ENCODE measurements at places on chromosomes 11 and 22. TPM values are rescaled to one million over a fixed set of nuclear protein-coding genes. Genes with fewer than 3 reads are reported as not detected.
A peak's percentile ranks its signal among the peaks of the same experiment; 100 is the strongest.

GRCh38 chr22:46573781-46574437, 36.5 kb upstream of the CELSR1 start:
- no peak for DNase-seq

The IFITM1 gene
- 149 TPM for total RNA-seq

The MUC6 gene
- total RNA-seq = not detected

The YPEL1 gene
- total RNA-seq = 6.9 TPM

DNA sequence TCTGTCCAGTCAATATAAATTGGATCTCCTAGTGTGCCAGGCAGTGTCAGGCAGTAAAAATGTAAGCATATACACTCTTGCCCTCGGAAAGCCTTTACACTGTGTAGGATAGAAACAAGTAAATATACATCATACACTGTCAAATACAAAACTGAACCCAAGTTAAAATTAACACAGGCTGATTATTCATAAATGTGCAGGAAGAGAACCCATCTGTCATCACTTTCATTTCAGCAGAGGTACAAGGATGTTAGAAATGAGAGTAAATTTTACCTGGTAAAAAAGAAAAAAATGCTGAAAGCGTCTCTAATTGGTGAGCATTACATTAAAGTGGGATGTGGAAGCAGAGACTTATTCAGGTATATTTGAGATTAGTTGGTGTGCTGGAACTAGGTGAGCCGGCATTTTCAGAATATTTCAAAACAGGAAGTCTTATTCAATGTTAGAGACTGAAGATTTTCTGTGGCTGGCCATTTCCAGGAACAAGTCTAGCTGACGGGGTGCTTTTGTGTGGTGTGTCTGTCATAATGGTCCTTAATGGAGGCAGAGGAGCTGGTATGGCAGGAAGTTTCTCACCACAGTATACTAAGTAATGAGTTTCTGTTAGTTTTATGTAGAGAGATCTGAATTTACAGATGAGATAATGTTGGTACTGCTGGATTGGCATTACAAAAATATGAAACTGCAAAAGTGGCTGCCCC, 192.6 kb downstream of the CASP12 start:
- DNase-seq = no peak

- no peak for DNase-seq
These were observed 8.7 kb upstream of the CLPB start for GRCh38 chr11:72443016-72443415.

DNA sequence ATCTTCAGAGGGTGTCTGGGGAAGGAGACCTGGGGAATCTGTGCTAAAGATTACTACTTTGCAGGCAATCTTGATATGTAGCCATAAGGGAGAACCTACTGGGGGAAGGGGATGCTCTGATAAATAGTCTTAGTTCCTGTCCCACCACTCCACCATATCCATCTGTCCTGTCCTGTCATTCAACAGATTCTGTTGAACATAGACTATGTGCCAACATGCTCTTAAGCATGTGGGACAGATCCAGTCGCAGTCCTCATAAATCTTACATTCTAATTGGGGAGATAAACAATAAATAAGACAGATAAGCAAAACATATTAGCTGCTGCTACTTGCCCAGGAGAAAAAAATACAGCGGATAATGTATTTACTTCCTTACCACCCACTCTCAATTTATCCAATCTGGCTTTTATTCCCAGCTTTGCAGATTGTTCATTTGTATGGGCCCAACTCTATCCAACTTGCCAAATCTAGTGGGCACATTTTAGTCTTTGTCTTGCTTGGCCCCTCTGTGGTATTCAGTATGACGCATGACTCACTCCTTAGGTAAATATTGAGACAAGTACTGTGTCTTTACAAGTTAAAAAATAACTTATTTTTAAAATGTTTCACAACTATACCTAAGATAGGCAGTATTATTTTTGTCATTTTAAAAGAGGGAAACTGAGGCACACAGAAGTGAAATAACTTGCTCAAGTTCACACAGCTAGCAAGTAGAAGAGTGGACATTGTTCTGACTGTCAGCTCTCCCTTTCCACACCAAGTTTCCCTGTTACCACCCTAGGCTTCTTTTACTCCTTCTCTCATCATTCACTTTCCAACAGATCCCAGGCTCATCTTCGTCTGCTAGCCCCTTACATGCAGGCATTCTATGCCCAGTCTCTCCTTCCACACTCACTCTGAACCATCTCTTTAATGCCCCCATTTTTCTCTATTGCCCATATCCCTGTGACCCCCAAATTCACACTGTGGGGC, 133.6 kb upstream of the SESN3 start:
- no peak for DNase-seq

- DNase-seq = no peak
These were observed 24.2 kb upstream of the TREH start for GRCh38 chr11:118703563-118704106.

The RFPL1 gene
- total RNA-seq = not detected

DNA sequence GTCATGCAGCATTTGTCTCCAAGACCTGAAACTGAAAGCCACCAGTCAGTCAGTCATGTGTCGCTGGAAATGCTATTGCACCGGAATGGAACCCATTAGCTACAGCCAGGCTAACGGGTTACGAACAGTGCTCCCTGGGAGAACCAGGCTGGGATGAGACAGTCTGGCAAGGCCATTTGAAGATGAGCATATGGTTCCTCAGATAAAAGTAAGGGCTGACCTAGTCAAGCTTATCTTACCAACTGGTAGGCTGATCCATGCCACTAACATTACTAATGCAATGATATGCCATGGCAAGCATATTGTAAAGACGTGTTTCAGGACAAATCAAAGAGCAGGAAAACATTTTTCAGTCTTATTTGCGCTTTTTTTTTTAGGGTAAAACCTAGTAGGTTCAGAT, 28.4 kb downstream of the NAP1L4 start:
- DNase-seq = no peak

The RIC3 gene
- total RNA-seq = 8.2 TPM

DNA sequence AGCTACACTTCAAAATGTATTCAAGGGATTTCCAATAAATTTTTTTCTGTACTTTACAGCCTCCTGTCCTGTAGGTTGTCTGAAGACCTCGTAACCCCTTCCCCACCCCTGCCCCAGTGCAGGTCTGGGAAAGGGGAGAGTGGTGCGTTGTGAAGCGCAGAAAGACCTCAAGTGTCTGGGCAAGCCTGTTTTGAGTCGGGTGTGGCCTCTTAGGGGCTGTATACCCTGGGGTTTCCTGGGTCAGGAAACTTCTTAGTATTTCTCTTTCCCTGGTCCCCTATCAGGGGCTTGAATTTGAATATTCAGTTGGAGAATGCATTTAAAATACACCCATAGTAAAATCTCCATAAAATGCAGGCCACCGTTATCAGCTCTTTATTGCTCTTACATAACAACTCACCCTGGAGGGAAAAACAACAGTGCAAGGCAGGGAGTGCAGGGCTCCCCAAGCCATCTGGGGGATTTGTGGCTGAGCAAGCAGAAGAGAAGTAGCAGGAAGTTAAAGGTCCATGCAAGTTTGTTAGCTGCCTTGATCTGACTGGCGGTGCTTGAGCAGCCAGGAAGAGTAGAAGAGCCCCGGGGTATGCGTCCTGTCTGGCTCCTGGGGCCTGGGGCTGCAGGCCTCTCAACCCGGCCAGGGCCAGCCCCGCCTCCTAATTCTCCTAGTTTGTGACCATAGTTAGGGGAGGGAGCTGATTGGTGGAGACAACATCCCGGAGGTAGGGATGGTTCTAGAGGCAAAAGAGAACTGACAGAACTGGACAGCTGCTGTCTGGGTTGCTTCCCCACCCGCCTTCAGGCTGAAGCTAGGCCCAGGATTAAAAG, 25.7 kb downstream of the ARHGAP1 start:
- DNase-seq = no peak

The SCARF2 gene
- 24.1 TPM for total RNA-seq

The OSBP2 gene
- 4.0 TPM for total RNA-seq

DNA sequence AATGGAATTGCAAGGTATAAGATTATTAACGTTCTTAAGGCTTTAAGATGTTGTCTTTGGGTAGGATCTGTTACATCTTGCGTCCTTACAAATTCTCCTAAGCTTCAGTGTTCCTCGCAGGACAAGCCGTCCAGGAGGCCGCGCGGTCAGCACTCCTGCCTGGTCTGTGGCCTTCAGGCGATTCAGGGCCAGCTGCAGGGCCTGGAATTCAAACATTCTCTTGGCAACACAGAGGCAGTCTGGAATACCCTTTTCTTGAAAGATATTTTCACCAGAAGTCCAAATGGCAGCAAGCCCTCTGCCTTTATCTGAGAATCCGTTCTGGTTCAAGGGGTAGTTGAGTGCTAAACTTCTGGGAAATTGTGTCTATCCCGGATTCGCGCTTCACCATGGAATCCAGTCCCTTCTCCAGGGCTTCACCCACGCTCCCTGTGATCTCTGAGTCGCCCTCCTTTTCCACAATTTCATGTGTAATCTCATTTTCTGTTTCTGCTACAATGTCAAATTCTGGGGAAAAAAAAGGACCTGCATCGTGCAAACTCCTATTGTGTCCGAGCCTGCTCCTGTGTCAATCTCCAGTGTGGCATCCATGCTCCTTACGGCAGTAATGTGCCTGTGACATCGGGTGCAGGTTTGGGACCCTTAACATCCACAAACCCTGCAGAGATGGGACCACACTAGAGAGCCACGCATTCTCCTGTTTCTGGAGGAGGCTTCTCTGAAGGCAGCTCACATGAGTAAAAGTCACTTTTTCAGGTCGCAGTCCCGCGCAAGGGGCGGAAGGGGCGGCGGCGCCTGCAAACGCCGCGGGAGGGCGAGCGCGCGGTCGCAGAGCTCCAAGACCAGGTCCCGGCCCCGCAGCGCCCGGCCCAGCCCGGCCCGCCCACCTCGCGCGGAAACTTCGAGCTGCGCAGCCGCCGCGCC, 25.4 kb upstream of the SORL1 start:
- DNase-seq = peak; percentile 43

DNA sequence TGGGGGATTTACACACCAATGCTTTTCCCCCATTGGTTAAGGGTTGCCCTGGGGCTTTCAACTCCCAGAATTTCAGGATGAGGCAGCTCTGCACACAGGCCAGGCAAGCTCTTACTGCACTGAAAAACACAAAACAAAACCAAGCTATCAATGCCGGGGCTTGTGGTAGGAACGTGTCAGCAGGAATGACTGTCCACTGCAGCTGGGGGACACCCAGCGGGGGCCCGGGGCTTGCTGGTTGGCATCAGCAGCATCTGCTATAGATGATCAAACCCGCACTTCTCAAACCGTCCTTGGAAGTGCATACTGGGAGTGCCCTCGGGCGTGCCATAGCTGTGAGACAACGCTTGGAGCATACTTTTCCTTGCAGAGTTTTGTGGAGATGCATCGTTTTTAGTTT, 7.7 kb downstream of the TP53AIP1 start:
- DNase-seq = no peak

DNA sequence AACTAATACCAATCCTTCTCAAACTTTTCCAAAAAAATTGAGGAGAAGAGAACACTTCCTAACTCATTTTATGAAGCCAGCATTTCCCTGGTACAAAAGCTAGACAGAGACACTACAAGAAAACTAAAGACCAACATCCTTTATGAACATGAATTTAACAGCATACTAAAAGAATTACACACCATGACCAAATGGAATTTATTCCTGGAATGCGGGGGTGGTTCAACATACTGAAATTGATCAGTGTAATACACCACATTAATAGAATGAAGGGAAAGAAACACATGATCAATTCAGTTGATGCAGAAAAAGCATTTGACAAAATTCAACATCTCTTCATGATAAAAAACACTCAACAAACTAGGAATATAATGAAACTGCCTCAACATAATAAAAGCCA, 148.1 kb downstream of the WNT7B start:
- DNase-seq = no peak

The MPEG1 gene
- total RNA-seq = 68.7 TPM

DNA sequence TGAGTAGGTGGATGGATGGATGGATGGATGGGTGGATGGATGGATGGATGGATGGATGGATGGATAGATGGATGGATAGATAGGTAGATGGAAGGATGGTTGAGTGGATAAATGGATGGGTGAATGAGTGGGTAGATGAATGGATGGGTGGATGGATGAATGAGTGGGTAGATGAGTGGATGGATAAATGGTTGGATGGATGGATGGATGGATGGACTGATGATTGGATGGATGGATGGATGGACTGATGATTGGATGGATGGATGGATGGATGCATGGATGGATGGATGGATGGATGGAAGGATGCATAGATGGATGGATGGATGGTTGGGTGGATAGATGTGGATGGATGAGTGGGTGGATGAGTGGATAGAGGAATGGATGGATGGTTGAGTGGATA, 13.2 kb upstream of the SYT8 start:
- DNase-seq = no peak

DNA sequence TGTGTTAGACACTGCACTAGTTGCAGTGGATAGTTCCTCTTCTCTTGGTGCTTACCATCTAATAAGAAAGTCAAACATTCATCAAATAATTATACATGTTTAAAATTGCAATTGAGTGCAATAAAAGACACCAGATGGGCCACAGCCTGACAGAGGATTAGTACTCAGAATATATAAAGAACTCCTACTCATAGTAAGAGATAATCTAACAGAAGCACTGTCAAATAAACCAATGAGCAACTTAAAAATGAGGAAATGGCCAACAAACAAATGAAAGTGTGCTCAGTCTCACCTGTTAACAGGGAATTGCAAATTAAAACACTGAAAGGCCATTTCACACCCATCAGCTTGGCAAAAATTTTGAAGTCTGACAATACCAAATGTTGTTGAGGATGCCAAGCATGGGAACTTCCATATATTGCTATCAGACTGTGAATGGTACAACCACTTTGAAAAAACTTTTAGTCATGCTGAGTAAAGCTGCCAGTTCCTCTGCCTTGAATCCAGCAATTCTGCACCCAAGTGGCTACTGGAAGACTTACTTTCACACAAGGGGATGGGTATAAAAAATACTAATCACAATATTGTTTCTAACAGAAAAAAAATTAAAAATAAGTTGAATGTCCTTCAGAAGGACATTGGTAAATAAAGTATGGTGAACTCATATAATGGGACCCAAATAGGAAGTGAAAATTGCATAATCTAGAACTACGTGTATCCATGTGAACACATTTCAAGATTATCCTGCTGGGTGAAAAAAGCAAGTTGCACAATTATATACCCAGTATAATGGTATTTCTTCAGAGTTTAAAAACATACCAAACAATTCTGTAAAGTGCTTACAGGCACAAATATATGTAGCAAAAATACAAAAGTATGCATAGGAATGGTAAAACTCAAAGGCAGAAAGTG, 41.4 kb upstream of the CREB3L1 start:
- no peak for DNase-seq

GRCh38 chr11:2928605-2929530, at the start of gene PHLDA2:
Gene PHLDA2 (minus strand): TSS chr11:2929420. CDS start chr11:2929364, 56 bp downstream.
- DNase-seq = peak; percentile 59

DNA sequence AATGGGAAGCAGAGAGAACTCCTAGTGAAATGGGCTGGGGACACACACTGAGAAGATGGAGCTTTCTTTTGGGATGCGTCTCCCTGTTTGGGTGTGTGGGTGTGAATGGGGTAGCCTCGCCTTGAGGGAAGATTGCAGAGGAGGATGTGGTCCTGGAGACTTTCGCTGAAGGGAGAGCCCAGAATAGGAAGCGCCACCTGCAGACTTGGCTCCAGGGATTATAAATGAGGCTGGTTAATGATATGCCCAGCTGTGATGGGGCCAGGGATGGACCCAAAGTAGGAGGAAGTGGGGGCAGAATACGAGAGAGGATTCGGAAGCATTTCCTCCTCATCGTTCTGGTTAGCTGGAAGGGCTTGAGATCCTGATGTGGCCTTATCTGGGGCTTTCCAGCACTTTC, 13.7 kb downstream of the RELT start:
- no peak for DNase-seq

The C11orf42 gene
- not detected for total RNA-seq

The TSGA10IP gene
- total RNA-seq = not detected

The CPT1B gene
- 20.0 TPM for total RNA-seq

Measured in left lung (tissue), 14 donors.